Motor neuron (in vitro differentiated cells): ENCODE measurements at places on chromosomes 1 and 21.

GRCh38 chr1:206596319-206596666, 16.0 kb downstream of the EIF2D start:
- ATAC-seq: no peak

GRCh38 chr1:39973503-39974135, 18.7 kb downstream of the MFSD2A start:
- peak; percentile 87 for ATAC-seq

GRCh38 chr1:41716188-41717130, 202.3 kb downstream of the HIVEP3 start:
- no peak for ATAC-seq

- ATAC-seq: no peak
Measured at GRCh38 chr1:18010408-18010807, 97.2 kb upstream of the IGSF21 start.

- no peak for ATAC-seq
Measured at GRCh38 chr1:241698177-241698576, 46.1 kb downstream of the WDR64 start.

- ATAC-seq: no peak
Measured at GRCh38 chr1:179984942-179985341, 30.3 kb downstream of the CEP350 start.

- no peak for ATAC-seq
Measured at GRCh38 chr1:55695151-55695550, 480.0 kb upstream of the USP24 start.

DNA sequence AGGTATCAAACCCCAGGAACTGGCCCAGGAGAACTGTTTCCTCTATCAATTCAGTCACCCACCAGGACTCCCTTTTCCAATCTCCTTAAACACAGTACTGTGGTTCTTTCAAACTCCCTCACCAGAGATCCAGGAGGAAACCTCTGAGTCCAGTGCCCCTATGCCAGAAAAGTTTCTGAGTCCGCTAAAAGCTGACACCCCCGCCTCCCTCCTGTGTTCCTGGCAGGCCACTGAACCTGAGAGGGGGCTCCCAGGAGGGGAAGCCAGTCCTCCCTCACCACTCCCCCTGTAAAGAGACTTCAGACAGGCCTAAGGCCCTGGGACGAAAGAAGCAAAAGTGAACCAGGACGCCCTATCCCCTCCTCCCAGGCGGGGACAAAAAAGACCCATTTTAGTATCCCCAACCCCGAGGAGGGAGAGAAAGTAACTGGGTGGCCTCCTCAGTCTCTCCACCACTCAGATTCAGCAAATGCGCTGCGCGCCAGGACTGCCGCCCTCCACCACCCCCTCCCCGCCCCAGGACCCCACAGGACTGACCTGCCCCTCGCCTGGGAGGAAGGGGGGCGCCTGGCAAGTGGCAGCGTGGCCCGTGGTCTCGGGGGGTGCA, 624 bp downstream of the SLC41A1 start:
- peak; percentile 60 for ATAC-seq
